CD4-positive, alpha-beta T cell treated with Interleukin-4 for 4 hours (primary cell): ENCODE measurements at places on chromosomes 1 and 21.

DNA sequence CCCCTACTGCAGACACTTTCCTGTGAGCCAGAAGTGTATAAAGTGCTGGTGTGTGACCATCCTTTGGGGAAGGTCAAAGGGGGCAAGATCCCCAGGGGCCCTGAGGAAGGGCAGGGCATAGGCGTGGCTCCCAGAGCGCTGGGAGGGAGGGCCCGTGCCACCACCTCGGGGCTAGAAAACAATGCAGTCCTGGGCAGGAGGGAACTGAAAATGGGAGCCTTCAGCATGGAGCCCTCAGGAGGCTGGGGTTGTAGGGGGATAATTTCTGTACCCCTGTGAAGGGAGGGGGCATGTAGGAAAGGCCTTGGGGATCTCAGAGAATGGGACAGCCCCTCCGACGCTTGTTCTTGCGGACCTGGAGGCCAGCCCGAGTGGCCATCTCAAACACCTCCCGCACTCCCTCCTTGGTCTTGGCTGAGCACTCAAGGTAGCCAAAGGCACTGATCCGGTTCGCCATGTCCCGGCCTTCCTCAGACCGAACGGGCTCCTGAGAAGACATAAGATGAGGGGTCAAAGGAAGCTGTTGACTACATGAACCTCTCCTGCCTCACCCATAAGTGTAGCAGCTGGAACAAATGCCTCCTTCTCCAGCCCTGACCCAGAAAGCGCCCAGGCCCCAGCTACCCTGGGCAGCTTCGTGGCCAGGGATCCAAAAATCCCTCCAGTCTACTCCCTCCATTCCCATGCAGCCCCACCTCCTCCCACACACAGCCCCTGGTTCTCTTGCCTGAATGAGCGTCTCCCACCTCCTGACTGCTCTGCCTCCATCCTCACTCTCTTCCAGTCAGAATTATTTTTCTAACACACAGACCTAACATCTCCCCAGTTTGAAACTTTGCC lies 5.5 kb downstream of the RHOC start:
- DNase-seq: no peak

DNA sequence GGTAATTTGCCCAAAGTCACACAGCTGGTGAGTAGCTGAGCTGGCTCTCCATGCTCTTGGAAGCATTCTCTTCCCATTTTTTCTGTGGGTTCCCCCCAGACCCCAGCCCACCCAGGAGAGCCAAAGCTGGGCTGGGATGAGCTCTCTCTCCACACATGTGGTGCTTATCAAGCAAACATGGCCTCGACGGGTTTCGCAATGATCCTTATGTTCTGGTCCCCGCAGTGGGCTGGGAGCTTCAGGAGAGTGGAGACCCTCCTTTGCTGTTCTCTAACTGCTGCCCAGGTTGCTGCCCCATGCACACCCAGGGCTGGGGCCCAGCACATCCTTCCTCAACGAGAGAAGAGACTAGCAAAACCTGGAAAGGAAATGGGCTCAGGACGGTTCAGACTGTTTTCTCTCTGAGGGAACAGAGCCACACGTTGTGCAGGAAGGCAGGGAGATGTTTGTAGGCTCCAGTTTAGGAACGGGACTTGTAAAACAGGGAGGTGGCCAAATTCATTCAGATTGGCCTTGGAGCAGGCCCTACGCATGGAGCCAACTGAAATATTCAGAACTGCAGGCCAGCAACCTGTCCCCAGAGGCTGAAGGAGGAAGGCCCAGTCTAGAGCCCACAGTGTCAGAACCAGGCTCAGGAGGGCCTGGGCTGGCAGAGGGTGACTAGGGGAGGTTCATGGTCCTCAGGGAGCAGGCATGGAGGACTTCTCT lies 27.2 kb upstream of the CSF1 start:
- no peak for DNase-seq

DNA sequence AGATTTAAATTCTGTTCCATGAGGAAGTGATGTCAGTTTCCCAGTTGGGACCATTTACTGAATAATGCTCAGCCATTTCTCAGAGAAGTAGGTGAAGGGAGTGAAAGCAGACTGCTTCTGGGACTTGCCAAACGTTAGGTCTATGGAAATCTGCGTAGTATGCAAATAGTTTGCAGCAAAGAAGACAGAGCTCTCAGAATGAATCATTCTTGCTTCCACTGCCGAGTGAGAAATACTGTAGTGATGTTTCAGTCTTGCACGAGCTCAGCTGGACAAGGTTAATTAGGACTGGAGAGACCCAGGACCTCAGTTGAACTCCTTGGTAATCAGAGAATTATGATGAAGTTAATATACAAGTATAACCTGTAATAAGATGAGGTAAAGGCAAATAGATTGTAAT lies 317.7 kb upstream of the DAB1 start:
- no peak for DNase-seq

- DNase-seq: no peak
Measured at GRCh38 chr21:45166931-45167330, 92.6 kb downstream of the ADARB1 start.

- peak; percentile 81 for DNase-seq
Measured at GRCh38 chr1:151968058-151968457, 25.6 kb downstream of the S100A10 start.

DNA sequence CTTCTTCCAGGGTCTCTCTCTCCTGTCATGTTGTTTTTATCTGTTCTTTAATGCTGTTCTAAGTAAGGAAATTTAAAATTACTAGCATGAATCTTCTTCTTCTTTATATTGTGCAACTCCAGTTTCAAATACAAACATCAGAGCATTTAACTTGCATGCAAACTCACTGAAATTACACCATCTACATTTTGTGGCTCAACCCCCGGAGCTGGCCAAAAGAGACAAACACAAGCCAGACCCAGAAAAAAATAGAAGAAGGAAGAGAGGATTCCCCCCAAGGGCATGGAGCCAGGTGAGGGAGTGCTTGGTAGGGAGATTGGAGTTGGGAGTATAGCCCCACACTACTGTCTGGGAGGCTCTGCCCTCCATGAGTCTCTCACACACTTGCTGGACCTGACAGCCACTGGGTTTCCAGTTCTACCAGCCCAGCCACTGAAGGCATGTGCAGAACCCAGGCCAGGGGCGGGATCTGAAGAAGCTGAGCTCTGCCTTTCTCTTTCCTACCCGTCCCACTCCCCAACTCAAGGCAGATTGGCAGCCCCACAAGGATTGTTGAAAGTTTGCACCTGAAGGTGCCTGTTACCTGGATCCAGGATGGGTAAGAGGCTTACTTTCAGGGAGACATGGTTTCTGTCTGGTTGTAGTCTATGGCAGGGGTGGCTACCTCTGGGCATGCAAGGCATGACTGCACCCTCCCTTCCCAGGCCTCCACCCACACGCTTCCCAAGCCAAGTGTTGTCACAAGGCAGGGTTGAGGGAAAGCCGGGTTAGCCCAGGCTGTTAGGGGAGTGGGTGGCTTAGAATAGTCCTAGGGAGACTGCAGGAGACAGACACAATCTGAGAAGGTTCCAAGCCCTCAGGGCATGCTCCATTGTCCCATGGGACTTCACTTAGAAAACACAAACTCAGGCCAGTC lies 297.2 kb downstream of the TGFB2 start:
- no peak for DNase-seq

GRCh38 chr1:214933375-214933774 lies 149.2 kb upstream of the KCNK2 start:
- DNase-seq: no peak

- no peak for DNase-seq
Measured at GRCh38 chr1:209746451-209747165, 9.2 kb upstream of the TRAF3IP3 start.

- no peak for DNase-seq
Measured at GRCh38 chr1:38547321-38547720, 312.3 kb downstream of the RRAGC start.
